ENCODE measurements at places on chromosomes 4 and X. TPM values are rescaled to one million over a fixed set of nuclear protein-coding genes. Genes with fewer than 3 reads are reported as not detected.

The CT83 gene
- not detected for total RNA-seq

The ARHGAP6 gene
- total RNA-seq: 2.8 TPM

The FREM3 gene
- total RNA-seq: not detected

The CDX4 gene
- total RNA-seq: not detected

The FHDC1 gene
- total RNA-seq: 0.95 TPM

The CXorf49 gene
- not detected for total RNA-seq

DNA sequence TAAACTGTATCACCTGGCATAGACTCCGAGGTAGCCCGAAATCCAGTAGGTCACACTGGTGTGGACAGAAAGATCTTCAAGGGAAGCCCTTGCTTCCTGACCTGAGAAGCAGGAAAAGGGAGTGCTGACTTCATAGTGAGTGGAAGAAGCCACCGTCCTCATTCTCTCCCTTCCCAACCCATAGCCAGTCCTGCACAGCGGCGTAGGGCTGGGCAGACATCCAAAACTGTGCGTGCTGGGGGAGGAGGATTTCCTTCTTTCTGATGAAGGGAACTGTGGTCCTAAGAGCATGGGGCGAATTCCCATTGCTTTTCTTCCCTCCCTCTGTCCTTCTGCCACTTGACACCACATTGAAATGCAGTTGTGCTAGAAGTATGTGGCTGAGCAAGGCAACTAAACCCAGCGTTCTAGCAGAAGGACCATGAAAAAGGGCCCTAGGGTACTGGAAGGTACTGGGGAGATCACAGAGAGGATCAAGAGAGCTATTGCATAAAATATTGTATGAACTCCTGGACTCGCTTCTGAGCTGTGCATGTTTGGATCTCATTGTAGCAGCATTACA lies 66.9 kb downstream of the STOX2 start:
- DNase-seq: peak; percentile 6

- no peak for DNase-seq
These were observed 116.8 kb downstream of the CBR4 start for GRCh38 chr4:168893205-168893604.

DNA sequence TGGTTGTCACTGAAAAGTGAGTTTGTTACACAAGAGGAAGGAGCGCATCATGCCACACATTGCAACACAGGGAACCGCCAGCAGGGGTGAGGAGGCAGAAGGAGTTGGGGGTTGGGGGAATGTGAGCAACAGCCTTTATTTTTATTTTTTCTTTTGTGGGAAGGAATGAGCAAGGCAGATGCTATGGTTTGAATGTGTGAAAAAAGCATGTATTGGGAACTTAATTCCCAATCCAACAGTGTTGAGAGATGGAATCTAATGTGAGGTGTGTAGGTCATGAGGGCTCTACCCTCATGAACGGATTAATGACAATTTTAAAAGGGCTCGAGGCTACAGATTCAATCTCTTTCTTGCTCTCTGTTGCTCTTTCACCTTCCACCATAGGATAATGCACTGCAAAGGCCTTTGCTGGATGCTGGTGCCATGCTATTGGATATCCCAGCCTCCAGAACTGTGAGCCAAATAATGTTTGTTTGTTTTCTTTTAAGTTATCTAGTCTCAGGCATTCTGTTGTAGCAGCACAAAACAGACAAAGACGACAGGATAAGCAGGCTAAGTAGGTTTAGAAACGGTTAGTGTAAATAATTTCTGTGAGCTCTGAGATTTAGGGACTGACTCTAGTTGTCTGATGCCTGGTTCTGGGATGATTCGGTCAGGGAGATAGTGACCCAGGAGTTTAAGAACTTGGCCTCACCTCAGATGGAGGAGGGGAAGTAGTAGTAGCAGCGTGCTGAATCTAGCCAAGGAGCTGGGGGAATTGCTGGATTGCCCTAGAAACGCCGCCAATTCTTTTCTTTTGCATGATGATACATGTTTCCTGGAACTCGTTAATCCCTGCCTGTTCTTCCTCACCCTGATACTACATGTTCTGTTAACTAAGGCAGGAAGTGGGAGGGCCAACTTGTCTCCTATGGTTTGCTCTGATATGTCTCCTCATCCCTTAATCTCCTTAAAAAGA lies 156.6 kb upstream of the CTSO start:
- no peak for DNase-seq

- DNase-seq: no peak
These were observed 85.8 kb downstream of the CXXC4 start for GRCh38 chr4:104408878-104409277.

GRCh38 chr4:140903522-140904475 lies 147.6 kb upstream of the TBC1D9 start:
- DNase-seq: no peak

GRCh38 chr4:138572007-138572406 lies 329.9 kb upstream of the SLC7A11 start:
- DNase-seq: no peak

GRCh38 chr4:174534461-174534860 lies 12.2 kb upstream of the HPGD start:
- DNase-seq: no peak

- DNase-seq: peak; percentile 54
These were observed 465 bp downstream of the BMPR1B start for GRCh38 chr4:94758141-94758699.

DNA sequence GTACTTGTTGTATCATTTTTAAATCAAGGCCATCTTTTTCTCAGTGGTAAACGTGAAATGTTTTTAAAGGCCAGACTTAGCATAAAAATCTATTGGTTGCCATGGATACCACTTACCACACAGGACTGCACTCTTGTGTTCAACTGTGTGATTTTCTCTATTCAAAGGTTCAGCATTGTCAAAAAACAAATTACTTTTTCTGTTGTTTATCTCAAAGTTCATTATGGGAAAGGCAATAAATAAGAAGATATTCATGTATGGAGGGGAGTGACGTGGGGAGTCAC lies 231.0 kb upstream of the GATB start:
- DNase-seq: no peak

GRCh38 chr4:10347815-10348214 lies 109.4 kb downstream of the ZNF518B start:
- no peak for DNase-seq

DNA sequence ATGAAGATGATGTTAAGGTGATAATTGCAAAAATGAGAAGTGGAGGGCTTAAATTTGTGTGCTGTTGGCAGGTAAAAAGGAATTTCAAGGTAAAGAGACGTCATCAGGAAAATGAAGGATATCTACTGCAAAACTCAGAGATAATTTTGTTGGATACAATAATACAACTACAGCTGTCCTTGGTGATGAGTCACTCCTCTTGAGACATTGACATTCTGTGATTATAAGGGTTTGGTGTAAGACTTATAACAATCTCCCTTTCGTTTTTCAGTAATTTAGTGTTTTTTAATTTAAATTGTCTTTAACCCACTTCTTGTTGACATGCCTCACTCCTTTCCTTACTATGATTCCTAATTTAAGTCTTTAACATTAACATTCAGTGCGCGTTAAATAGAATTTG lies 1074.1 kb upstream of the SLIT2 start:
- peak; percentile 8 for DNase-seq

GRCh38 chr4:12116009-12116552 lies 687.4 kb upstream of the HS3ST1 start:
- no peak for DNase-seq

- DNase-seq: peak; percentile 40
These were observed 97.2 kb downstream of the GUCY2F start for GRCh38 chrX:109384699-109385098.

- no peak for DNase-seq
These were observed 18.0 kb downstream of the PDHA1 start for GRCh38 chrX:19361701-19362100.

Data from PC-3 (cell line).